CD4-positive, alpha-beta T cell treated with Interferon gamma for 1 hour (primary cell): ENCODE measurements at places on chromosomes 11 and 22.

DNA sequence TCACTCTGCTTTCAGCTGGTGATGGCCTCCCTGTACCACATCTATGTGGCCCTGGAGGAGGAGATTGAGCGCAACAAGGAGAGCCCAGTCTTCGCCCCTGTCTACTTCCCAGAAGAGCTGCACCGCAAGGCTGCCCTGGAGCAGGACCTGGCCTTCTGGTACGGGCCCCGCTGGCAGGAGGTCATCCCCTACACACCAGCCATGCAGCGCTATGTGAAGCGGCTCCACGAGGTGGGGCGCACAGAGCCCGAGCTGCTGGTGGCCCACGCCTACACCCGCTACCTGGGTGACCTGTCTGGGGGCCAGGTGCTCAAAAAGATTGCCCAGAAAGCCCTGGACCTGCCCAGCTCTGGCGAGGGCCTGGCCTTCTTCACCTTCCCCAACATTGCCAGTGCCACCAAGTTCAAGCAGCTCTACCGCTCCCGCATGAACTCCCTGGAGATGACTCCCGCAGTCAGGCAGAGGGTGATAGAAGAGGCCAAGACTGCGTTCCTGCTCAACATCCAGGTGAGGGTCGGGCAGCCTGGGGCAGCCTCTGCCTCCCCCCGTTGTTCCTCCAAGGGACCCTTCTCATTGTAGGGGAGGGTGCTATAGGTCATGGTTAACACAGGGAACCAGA is 5.9 kb downstream of the HMOX1 start:
- DNase-seq = no peak

GRCh38 chr11:2531987-2532703 is 87.3 kb downstream of the KCNQ1 start:
- DNase-seq = no peak

GRCh38 chr11:111162305-111162704 is 83.2 kb upstream of the POU2AF2 start:
- DNase-seq = no peak

DNA sequence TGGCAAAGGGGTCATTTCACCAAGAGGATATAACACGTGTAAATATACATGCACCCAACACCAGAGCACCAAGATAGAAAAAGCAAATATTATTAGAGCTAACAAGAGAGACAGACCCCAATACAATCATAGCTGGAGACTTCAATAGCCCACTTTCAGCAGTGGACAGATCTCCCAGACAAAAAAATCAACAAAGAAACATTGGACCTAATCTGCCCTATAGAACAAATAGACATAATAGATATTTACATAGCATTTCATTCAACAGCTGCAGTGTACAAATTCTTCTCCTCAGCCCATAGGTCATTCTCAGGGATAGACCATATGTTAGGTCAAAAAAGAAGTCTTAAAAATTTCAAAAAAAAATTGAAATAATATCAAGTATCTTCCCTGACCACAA is 312.8 kb downstream of the TTC28 start:
- DNase-seq = no peak

DNA sequence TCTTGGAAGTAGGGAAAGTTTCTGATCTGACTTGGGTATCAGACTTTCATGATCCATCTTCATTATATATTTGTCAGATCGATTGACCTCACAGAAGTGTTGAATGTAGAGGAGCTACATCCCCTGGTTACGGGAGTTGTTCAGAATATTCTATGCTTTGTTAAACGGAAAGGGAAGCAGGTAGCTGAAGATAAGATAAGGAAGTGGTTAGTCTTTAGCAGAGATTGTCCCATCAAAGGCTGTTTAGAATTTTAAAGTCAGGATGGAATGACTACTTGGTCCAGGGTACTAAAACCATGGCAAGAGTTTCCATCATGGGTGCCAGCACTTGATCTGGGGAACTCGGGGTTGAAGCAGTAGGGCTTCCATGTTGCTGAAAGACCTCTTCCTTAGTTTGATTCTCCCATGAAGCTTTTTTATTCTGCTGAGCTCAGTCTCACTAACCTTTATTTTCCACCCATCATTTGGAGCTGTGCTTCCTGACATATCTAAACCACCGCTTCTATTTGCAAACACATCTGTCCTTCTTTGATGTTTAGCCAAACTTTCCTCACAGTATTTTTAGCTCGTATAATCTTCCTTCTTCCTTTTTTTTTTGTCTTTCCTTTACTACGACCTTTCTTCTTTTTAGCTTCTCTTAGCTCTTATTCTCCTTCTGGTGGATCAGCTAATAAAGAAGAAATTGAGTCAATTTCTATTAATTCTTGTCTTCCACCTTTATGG is 4.0 kb upstream of the C22orf31 start:
- DNase-seq = no peak

DNA sequence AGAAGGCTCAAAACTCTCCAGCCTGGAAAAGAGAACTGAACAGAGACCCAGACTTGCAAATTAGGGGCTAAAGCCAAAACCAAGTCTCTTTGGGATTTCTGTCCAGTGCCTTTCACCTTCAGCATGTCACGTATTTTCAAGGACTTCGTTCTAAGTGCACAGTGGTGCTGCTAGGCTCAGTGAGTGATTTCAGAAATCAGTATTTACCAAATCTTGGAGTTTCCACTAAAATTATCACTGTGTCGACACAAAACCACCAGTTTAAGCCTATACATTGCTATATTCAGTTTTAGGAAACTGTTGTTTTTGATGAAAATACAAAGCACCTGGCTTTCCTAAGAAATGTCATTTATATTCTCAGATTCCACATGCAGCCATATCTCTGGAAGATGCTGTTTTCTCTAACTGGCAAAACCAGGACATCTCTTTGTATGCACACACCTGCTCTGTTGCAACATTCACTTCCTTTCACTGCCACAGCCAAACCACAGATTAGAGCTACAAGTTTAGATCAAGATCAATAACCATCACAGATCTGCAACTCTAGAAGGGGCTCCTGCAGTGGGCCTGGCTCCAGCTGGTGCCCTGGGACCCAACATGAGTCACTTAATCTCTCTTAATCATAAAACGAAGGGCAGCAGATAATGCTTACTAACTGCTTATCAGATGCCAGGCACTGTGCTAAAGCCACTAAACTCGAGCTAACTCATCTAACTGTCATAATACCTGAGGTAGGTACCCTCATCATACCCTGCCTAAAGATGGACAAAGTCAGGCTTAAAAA is 22.3 kb downstream of the SMCO4 start:
- no peak for DNase-seq

DNA sequence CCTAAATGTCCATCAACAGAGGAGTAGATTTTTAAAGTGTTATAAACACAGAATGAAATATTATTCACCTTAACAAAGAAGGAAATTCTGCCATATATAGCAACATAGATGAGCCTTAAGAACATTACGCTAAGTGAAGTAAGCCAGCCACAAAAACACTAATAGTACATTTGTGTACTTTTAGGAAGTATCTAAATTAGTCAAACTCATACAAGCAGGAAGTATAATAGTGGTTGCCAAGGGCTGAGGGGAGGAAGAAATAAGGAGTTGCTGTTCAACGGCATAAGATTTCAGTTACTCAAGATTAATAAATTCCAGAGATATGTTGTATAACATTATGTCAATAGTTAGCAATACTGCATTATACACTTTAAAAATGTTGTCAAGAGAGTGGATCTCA is 181.7 kb upstream of the ZC3H12C start:
- no peak for DNase-seq

DNA sequence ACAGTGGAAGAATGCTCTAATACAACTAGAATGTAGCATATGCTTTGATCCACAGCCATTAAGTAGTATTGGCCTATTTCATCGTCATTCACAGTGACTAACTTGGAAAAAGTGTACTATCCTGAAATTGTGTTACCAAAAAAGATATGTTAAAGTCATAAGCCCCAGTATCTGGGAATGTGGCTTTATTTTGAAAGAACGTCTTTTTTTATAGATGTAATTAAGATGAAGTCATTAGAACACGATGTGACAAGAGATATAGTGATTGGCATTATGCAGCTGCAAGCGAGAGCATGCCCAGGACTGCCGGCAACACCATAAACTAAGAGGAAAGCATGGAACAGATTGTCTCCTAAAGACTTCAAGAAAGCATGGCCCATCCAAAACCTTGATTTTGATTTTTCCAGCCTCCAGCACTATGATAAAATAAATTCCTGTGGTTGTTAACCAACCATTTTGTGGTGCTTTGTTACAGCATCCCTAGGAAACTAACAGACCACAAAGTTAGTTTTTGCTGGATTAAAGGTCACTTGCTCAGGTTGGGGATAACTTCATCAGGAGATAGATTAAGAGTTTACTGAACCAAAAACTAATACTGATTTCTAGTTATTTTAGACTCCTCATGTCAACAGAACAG is 870.6 kb upstream of the LRRC4C start:
- DNase-seq = no peak

GRCh38 chr11:34086554-34087283 is 18.7 kb upstream of the NAT10 start:
- DNase-seq = no peak

DNA sequence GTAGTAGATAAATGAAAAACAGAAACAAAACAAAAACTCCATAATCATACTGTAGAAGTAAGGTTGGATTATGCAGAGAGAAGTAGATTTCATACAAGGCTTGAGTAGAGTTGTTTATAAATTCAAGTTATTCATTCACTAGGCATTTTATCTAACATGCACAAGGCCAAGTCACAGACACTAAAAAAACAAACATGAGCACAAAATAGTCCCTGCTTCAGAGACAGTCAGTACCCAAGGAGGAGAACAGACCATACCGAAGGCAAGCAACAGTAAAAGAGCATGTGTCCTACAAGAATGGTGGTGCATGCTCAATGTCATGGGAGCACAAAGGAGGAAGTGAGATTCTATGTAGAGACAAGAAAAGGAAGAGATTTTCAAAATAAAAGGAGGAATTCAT is 796.5 kb upstream of the LRRC4C start:
- no peak for DNase-seq

DNA sequence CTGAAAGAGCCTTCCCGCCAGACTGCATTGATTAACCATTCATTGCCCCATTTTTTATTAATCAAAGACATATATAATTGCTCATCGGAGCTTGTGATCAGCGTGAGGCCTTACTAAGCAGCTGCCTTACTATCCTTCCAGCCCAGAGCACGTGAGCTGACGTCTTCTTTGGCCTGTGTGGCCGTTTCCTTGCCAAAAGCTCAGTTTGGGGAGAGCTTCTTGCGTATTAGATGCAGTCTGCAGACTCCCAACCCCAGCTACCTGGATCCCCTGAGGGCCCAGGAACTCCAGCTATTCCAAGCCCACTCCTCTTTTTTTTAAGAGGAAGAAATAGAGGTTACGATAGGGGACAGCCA is 784 bp upstream of the SLC43A3 start:
- DNase-seq = no peak

DNA sequence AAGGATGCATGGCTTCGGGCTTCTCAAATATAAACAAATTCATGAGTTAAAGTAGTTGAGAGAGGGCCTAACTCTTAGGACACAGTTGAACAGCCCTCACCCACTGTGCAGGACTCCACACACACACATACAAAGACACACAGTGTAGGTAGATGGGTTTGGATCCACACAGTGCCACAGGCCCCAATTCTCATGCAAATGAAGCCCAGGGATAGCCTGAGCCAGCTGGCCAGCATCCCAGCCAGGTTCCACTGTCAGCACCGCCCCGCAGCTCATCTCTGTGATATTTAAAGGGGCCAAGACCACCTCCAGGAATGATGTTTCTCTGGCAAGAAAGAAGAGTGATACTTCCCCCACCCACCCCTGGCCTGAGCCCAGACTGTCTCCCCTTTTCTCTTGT is 11.7 kb downstream of the SLC35C1 start:
- DNase-seq = no peak

GRCh38 chr11:114745150-114745671 is 66.9 kb downstream of the NXPE2 start:
- no peak for DNase-seq

DNA sequence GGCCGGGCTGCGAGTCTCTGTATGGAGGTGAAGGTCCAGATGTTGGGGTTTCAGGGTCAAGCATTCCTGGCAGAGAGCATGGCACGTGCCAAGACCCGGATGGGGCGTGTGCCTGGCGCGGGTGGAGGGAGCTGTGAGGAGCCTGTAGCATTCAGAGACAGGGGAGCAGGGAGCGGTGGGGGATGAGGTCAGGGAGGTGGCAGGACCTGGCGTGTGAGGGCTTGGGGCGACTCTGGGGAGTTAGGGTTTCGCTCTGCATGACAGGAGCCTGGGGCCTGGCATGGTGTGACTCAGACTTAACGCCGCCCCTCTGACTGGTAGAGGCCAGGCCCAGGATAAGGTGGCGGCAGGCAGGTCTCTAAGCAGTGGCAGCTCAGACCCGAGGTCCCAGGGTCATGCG is 103.0 kb downstream of the KCNQ1 start:
- no peak for DNase-seq

DNA sequence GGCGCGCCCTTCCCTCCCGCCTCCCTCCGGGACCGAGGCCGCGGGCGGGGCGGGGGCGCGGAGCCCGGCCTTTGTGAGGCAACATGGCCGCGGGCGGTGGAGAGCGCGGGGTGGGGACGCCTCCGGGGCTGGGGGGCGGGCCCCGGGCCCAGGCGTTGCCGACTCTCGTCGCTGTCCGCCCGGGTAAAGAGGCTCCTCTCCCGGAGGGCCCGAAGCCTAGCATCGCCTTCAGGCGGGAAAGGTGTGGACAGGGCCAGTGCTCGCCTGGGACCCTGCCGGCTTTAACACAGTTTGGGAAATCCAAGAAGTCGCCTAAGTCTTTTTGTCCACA is 369 bp downstream of the DGCR8 start:
- peak; percentile 55 for DNase-seq

DNA sequence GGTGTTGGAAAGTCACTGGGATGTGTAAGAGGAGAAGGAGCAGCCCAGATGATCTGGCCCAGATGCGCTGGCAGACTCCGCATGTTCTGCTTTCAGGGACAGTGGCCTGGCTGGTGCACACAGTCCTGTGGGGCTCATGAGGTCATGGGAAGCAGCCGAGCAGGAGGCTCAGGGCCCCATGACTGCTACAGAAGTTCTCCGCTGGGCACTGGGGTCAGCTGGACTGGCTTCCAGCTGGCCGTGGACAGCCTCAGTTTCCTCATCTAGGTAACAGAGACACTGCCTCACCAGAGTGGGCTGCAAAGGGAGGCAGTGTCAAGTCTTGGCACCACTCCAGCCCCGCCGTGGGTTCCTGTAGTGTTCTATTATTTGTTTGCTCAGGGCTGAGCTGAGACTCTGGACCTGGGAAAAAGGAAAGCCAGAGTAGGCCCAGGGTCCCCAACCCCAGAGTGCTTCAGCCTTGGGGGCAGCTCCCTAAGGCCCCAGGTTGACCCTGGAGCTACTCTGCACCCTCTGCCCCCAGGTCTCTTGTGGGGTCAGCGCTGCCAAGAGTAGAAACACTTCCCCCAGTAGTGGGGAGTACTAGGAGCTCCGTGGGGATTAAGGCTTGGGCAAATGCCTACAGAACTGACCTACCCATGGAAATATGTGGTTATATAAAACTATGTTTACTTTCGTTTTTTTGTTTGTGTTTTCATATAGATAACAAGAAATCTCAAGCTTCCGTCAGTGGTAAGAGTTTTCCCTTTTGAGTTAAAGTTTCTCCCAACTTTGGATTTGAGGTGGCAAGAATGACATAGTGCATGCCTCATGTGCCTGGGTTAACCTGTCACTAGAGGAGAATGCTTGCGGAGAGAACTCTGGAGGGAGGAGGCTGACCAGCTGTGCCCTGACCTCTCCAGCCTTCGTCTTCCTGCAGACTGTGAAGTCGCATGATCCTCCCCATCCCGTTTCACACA is 45.3 kb downstream of the MED15 start:
- DNase-seq = no peak

GRCh38 chr11:122673701-122674100 is 18.2 kb downstream of the UBASH3B start:
- no peak for DNase-seq
